NCI-H526 (cell line): ENCODE measurements at places on chromosomes 2 and 18.

GRCh38 chr2:186695081-186695756, 1.4 kb downstream of the FAM171B start:
- peak; percentile 55 for DNase-seq

GRCh38 chr2:16630463-16630862, 35.2 kb downstream of the CYRIA start:
- no peak for DNase-seq

DNA sequence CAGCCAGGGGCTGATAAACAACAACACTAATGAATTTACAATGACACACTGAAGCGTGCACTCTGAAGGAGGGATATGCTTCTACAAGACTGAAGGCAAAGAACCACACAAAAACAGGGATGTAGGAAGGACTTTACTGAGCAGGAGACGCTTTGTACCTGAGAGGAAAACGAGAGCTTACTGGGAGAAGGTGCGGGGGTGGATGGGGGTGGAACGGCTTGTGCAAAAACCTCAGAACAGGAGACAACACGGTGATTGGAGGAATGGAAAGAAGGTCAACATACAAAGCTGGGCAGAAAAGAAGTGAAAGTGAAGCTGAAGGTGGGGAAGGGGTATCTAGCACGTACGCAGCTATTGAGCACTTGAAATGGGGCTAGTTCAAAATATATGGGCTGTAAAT, 93.1 kb downstream of the SLC8A1 start:
- no peak for DNase-seq

DNA sequence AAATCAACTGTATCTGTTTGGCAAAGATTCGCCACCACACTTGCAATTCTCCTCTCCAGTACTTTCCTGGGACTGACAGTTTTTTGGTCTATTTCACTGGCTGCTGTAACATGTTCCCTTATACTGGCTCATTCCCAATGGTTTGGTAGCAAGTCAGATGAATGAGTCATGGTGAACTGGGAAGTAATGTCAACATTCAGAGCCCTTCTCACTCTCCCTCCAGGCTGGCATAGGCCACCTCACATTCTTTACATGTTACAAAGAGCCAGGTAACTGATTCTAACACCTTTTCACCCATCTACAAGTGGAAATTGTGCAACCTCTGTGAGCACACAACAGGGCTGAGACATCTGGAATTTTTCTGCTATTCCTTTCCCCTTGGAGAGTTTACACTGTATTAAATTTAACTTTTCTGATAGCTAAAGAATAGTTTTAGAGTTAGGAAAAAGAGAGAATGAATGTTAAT, 111.3 kb upstream of the TLK1 start:
- DNase-seq, result no peak

- peak; percentile 20 for DNase-seq
Measured at GRCh38 chr2:153819501-153819900, 52.2 kb upstream of the GALNT13 start.
